ENCODE measurements at places on chromosomes 16 and 17.

GRCh38 chr17:17366235-17366634, 63.1 kb downstream of the NT5M start:
- no peak for DNase-seq

- DNase-seq, result no peak
These were observed 418.9 kb upstream of the C16orf82 start for GRCh38 chr16:26647870-26648269.

DNA sequence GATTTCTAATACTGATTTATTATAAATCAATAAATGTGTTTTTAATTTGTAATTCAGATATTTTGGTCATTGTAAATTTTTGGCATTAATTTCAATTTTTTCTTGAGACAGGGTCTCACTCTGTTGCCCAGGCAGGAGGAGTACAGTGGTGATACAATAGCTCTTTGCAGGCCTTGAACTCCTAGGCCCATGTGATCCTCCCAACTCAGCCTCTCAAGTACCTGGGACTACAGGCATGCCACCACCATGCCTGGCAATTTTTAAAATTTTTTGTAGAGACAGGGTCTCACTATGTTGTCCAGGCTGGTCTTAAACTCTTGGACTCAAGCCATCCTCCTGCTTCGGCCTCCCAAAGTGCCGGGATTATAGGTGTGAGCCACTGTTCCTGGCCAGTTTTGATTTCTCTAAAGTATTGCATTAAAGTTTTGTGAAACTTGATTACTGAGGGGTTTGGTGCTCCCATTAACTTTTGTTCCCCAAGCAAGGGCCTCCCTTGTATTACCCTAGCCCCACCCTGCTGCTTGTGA, 5.2 kb upstream of the TFAP4 start:
- DNase-seq, result no peak

DNA sequence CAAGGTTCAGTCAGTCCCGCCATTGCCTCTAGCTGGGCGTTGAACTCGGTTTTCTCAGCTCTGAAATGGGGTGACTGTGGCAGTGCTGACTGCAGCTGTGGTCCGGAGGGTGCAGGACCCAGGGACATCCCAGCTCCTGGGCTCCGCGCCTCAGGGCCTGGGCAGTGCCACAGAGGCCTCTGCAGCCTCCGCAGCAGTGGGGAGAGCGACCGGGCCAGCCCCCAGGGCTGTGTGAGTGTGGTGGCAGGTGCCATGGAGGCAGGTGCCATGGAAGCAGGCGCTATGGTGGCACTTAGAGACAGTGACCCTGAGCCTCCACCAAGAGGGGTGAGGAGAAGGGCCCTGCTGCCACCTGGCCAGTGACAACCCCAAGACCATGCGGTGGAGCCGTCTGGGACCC, 30.9 kb downstream of the ZNF469 start:
- DNase-seq, result no peak

GRCh38 chr16:82136956-82137821, 32.8 kb downstream of the MPHOSPH6 start:
- peak; percentile 26 for DNase-seq

GRCh38 chr16:10745841-10746240, 2.2 kb downstream of the NUBP1 start:
- no peak for DNase-seq

Data from brain pericyte (primary cell).